ENCODE measurements at places on chromosomes 13 and 19. TPM values are rescaled to one million over a fixed set of nuclear protein-coding genes. Genes with fewer than 3 reads are reported as not detected.

- no peak for DNase-seq
Observed at GRCh38 chr19:17220207-17220758, 5.1 kb downstream of the USE1 start.

GRCh38 chr13:75153834-75154233 lies 328.1 kb downstream of the TBC1D4 start:
- DNase-seq, result no peak

Gene IGFL3
- polyA plus RNA-seq, result not detected

DNA sequence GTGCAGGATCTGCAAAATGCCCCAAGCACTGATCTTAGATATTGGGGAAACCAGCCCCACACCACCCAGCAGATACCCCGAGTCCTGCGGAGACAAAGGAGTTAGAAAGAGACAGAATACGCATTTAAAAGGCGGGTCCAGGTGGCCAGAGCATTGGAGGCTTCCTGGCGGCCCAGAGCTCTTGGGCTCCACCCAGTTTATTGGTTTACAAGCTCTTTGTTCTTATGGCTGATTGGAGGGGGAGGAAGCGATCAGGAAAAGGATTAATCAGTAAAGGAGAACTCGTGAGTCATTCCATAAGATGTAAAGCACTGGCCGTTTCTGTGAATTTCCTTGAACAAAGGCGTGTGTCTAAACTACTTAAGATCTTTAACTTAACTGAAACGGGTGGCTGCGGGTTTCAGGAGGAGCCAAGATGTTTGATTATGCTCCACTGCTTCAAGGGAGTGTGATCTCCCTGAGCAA lies 926 bp downstream of the ZNF587 start:
- DNase-seq, result no peak

All from AG04450 (cell line).